ENCODE measurements at places on chromosomes 6 and 20.
A peak's percentile ranks its signal among the peaks of the same experiment; 100 is the strongest.

- no peak for DNase-seq
Observed at GRCh38 chr6:140459209-140459608, 1084.8 kb upstream of the CITED2 start.

DNA sequence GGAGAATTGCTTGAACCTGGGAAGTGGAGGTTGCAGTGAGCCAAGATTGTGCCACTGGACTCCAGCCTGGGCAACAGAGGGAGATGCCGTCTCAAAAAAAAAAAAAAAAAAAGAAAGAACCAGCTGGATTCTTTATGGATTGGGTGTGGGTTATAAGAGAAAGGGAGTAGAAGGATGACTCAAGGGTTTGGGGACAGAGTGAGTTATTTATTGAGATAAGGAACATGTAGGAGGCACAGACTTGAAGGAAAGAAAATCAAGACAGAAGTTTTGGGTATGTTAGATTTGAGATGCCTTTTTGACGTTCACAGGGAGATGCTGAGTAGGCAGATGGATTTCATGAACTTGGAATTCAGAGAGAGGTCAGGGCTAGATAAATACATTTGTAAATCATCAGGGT is 47.6 kb downstream of the KIZ start:
- DNase-seq = no peak

DNA sequence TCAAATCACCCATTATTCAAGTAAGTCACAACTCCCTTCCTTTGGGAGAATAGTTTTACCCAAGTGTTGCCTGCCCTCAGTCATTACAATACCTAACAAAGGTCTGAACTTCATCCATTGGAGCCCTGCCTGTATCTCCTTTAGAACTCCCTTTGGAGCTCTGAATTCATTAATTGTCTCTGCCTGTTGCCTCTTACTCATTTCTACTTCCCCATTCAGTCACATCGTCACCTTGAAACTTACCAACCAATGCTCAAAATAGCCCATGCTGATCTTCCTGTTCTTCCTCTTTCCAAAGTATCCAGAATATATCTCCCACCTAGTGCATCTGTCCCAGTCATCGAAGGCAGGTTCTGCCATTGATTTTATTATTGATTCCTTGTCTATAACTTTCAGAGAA is 120.7 kb upstream of the ADGRF1 start:
- DNase-seq = no peak

DNA sequence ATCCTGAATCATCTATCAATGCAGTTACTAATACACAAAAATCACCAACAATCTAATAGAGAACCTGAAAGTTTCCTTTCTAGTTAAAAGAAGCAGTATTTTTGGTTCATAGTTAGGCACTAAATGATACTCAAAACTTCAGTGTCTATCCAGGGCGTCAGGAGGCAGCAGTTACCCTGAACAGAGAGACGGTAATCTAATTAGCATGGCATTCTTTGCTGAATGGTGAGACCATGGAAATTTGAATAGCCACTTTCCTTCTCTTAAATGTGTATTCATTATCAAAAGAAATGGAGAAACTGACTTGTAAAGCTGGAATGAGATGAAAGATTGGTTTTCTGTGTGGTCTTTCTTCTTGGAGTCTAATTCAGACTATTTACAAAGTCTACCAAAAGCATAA is 146.6 kb upstream of the BMP5 start:
- no peak for DNase-seq

DNA sequence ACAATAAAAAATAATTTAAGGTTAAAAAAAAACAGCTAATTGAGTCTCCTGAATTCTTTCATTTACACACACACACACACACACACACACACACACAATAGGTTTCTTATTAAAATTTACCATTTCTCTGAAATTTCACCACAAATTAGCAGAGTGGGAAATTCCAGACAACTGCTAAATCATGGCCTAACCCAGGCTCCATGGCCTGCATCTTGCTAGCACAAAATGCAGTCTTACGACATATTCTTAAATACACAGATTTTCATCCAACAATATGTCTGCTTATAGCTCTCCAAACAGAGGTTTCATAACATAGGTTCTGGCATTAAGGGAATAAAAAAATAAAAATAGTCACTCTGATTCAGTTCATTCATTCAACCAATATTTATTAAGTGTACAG is 46.9 kb downstream of the SOD2 start:
- DNase-seq = no peak

GRCh38 chr6:108581237-108581931 is 20.7 kb downstream of the FOXO3 start:
- DNase-seq = peak; percentile 11

- DNase-seq = no peak
Observed at GRCh38 chr20:63471002-63471716, 1.3 kb downstream of the KCNQ2 start.

DNA sequence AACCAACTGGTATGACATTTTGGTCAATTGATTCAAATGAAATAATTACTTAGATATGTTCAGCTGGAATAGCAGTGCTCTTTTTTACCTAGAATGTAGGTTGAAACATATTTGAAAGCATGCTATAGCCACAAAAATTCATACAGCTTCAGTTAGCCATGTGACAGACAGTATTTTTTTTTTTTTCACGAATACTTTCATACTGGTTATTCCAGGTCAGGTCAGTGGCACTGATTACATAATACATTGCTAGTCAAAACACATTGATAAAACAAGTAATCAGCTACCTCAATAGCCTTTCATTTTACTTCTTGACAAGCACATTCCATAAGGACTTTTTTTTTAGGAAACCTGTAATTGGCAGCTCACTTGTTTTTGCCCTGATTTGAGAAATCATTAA is 222.6 kb downstream of the EYA4 start:
- DNase-seq = no peak

GRCh38 chr6:2042956-2043648 is 202.3 kb downstream of the GMDS start:
- no peak for DNase-seq

DNA sequence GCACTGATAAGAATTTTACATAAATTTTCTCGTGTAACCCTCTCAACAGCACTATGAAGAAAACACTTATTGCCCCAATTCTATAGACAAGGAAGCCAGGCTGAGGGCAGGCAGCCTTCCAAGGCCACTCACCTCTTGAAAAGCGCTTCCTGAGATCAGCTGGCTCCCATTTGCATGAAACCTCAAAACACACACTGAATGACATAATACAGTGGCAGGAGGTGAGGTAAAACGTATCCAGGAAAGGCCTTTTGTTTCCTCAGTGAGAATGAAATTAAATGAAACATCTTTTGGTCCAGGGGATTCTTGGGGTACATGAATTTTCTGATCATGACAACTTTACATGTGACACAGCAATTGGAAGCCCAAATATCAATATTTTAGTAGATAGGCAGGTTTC is 112.5 kb downstream of the WDR27 start:
- DNase-seq = peak; percentile 51

DNA sequence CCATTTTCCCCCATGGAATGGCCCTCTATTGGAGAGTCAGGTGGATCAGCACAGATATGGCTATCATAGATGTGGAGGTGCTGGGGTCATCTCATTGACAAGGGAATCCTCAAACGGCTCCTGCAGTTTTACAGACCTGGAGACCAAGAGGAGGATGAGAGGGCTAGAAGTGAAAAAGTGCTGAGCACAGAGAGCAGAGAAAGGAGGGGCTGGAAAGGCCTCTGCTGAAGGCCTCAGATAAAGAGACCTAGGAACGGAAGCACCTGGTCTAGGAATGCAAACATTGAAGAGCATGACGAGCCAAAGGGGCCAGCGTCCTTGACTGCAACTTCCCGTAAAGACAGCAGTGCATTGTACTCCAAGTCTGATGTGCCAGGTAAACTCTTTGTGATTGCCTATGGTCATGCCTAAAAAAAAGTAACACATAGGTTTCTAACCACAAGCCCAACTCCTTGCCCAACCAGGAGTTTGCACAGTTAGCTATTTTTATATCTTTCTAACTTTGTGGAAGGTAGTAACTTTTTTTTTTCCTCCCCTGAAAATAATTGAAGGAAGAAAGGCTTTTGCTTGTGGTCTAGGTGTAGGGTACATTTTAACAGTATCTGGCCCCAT is 15.2 kb downstream of the RSPH4A start:
- DNase-seq = no peak
